ENCODE measurements at places on chromosomes 12 and 14.

GRCh38 chr14:32654106-32654505 lies 284.6 kb upstream of the NPAS3 start:
- DNase-seq = no peak

DNA sequence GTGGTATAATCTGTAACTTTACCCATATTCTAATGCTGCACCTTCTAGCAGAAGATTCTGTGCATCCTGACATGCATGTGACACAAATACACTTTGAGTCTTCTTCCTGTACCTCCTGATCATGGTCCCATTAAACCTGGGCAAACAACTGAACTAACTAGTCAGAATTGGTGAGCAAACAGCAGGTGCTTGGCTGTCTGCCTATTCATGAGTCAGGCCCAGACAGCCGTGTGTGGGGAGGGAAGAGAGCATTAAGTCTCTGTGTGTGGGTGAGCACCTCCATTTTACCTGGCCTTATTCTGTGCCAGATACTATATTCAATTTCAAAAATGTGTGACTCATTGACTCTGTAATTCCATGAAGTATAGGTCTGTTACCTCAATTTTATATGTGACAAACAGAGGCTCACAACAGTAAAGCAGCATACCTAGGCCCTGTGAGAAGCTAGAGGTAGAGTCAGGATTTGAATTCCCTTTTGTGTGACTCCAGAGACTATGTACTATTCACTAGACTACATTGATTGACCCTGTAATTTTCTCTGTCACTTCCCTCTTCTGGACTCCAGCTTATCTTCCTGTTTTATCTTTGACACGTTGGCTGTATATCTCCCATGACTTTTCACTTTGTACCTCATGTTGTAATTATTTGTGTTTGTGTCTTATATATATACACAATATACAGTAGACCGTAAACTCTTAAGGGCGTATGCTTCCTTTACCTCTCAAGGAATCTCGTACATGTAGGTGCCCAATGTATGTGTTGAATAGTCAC lies 32.2 kb downstream of the SUSD6 start:
- DNase-seq = peak; percentile 34

DNA sequence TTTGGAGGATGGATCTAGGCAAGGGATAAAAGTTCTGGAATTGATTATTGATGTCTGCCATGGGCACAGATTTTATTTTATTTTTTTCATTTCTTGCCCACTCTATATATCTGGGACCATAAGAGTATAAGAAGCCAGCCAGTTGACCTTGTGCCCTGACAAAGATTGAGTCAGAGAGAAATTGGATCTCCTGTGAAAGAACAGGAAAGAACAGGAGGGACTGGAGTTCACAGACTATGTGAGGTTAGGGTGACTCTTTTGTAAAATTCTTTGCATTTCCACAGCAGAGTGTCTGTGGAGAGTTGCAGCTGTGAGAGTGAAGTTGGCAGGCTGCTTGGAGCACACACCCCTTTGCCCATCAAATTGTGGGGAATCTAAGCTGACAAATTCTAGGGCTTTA lies 358.4 kb upstream of the TBX3 start:
- no peak for DNase-seq

- peak; percentile 51 for DNase-seq
These were observed 1.4 kb downstream of the NFYB start for GRCh38 chr12:104136577-104136976.
